ENCODE measurements at places on chromosomes 16 and 17.

DNA sequence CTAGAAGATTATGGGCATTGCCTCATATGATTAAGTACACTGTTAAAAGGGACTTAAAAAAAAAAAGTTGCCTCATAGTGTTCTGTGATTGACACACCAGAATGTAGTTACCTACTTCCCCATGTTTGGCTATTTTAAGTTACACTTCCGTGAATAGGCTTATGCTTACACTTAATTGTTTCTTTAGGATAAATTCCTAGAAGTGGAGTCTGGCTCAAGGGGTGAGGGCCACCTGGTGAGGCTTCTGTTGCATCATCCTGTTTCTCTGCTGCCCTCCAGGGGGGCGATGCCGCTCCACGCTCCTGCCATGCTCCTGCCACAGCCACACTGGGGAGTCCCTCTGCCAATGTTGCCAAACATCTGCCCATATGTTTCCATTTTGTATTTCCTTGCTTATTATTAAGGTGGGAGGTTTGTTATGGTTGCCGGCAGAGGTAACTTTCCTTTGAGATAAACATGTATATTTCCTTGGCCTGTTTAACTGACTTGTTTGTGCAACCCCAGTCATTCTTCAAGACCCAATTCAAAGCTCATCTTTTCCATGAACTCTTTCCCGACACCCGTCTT is 73.1 kb downstream of the KSR1 start:
- no peak overlapping the region for H3K4me3 ChIP-seq
- DNase-seq, result no peak
- no peaks in the 10 kb centered on the region for H3K27me3 ChIP-seq
- H3K4me1 ChIP-seq, result peaks cover 8% of the 10 kb centered on the region

DNA sequence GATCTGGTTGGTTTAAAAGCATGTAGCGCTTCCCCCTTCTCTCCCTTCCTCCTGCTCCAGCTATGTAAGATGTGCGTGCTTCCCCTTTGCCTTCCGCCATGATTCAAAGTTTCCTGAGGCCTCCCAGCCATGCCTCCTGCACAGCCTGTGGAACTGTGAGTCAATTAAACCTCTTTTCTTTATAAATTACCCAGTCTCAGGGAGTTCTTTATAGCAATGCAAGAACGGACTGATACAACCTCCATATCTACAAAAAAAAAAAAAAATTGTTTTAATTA is 16.6 kb upstream of the PDXDC1 start:
- peaks cover 16% of the 10 kb centered on the region for H3K4me1 ChIP-seq
- no peaks in the 10 kb centered on the region for H3K36me3 ChIP-seq
- no peak for DNase-seq
- H3K27ac ChIP-seq, result no peak overlapping the region

- no peak overlapping the region for H3K27ac ChIP-seq
- no peak for DNase-seq
- no peaks in the 10 kb centered on the region for H3K4me1 ChIP-seq
- H3K36me3 ChIP-seq, result no peaks in the 10 kb centered on the region
- no peaks in the 10 kb centered on the region for H3K27me3 ChIP-seq
- no peak overlapping the region for H3K4me3 ChIP-seq
Observed at GRCh38 chr17:21242780-21243515, 10.3 kb downstream of the NATD1 start.

- H3K4me3 ChIP-seq, result no peak overlapping the region
- DNase-seq, result no peak
- no peaks in the 10 kb centered on the region for H3K36me3 ChIP-seq
Observed at GRCh38 chr17:47736501-47737495, 3.8 kb downstream of the TBX21 start.

DNA sequence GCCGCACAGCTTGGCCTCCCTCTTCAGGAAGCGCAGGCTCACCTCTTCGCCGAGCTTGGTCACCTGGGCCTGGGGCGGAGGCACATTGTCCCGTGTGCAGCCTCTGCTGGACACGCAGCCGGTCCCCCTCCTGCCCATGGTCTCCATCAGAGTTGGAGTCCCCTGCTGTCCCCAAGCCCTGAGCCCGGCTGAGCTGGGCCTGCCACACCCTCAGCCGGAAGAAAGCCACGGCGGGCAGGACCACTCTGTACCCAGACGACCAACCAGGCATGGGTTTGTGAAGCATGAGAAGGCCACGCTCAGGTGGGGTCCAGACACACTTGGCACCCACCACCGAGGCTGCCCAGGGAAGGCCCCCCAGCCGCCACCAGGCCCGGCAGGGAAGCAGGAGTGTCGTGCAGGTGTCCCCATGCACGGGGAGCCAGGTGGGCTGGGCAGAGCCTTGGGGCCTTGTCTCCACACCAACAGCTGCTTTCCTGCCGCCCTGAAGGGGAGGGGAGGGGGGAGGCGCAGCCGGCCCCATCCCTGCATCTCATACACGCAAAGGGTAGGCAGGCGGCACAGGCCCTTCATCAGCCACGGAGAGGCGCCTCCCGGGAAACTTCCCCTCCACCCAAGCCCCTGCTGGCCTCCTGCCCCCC is 5.2 kb downstream of the CCDC154 start:
- H3K27me3 ChIP-seq, result no peaks in the 10 kb centered on the region
- no peaks in the 10 kb centered on the region for H3K4me1 ChIP-seq
- no peak overlapping the region for H3K4me3 ChIP-seq
- H3K36me3 ChIP-seq, result no peaks in the 10 kb centered on the region
- no peak overlapping the region for H3K27ac ChIP-seq
- no peak for DNase-seq

DNA sequence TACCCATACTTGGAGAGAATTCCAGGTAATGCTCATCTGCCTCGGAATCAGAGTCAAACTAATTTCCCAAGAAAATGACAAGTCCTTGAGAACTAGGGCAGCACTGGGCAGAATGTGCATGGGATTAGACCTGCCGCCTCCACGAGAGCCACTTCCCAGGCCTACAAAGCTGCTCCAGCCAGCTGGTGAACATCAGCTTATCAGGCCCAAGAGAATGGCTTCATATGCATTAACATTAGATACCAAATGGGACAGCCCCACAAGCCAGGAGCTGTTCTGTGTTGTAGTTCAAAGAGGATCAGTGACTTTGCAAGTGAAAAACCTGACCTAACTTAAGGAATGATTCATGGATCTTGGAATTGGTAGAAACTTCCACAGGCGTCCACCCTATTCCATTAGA is 203.3 kb downstream of the CYLD start:
- H3K4me1 ChIP-seq, result no peaks in the 10 kb centered on the region
- no peak for DNase-seq
- no peaks in the 10 kb centered on the region for H3K27me3 ChIP-seq
- H3K27ac ChIP-seq, result no peak overlapping the region
- H3K4me3 ChIP-seq, result no peak overlapping the region

DNA sequence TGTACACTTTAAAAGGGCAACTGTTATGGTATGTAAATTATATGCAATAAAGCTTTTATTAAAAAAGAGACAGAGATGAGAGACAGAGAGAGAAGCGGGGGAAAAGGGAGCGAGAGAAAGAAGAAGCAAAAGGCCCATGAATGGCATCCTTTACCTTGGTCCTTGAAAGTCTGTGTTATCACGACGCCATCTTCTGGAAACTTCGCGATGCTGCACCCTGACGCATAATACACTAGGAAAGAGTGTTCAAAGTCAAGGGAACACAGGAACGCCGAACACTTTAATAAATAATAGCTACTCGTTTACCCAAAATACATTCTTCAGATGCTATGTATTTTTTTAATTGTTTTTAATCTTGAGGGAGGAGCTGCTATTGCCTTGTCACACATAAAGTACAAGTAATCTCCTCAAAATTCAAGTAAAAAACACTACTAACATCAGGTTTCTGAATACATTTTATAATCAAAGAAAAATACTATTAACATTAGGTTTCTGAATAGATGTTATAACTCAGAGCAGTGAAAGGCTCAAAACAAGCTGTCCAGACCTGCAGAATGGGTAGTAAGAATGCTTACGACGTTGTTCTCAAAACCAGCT is 23.0 kb upstream of the SLC38A8 start:
- DNase-seq, result peak; percentile 46
- H3K27ac ChIP-seq, result no peak overlapping the region
- H3K36me3 ChIP-seq, result no peaks in the 10 kb centered on the region
- no peak overlapping the region for H3K4me3 ChIP-seq

DNA sequence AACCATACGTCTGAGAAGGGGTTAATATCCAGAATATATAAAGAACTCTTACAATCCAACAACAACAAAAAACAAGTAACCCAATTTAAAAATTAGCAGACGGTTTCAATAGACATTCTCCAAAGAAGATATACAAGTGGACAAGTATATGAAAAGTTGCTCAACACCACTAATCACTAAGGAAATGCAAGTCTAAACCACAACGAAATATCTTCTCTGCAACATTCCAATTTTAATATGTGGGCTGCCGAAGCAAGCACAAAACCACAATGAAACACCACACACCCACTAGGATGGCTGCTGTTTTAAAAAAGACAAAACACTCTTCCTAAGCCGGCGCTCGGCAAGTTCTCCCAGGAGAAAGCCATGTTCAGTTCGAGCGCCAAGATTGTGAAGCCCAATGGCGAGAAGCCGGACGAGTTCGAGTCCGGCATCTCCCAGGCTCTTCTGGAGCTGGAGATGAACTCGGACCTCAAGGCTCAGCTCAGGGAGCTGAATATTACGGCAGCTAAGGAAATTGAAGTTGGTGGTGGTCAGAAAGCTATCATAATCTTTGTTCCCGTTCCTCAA is 5.9 kb upstream of the SLC13A2 start:
- no peak overlapping the region for H3K27ac ChIP-seq
- no peak overlapping the region for H3K4me3 ChIP-seq
- no peaks in the 10 kb centered on the region for H3K36me3 ChIP-seq
- H3K4me1 ChIP-seq, result no peaks in the 10 kb centered on the region

DNA sequence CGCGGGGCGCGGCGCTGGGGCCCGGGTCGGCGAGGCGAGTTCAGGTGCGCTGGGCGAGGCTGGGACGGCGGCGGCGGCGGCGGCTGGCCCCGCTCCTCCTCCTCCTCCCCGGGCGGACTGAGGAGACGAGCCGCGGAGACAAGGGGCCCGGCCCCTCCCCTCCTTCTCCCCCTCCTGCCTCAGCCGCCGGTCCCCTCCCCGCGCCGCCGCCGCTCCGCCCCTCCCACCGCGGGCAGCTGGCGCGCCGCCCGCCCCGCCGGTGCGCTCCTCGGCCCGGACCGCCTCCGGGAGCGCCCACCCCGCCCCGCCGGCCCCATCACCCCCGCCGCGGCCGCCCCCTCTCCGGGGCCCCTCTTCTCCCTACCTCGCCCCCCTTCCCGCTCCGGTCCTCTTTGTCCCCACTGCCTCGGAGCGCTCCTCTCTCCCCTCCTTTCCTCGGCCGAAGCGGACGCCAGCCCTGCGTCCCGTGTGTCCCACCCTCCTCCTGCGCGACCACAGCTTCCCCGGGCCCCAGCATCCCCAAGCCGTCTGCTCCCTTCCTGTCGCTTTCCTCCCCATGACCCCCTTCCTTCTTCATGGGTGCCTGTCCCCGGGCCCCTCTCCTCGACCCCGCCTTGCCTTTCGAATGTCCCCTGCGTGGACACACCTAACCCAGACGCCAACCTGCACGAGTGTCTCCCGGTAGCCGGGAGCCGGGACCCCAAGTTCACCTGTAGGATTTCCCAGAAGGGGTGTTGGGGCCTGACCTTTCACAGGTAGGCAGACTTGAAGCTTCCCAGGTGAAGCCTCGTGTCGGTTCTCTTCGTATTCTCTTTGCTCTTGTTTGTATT is at the start of gene TOX3:
Gene TOX3, minus strand, starts transcription at position 140 of the 830 bp plus-strand sequence. CDS start 420 bp downstream, outside the sequence.
- peak within 1 kb of the TSS; percentile 78 for H3K4me3 ChIP-seq
- H3K27ac ChIP-seq, result peak within 1 kb of the TSS; percentile 91
- DNase-seq, result peak; percentile 74

- no peak overlapping the region for H3K27ac ChIP-seq
- H3K4me3 ChIP-seq, result no peak overlapping the region
- no peaks in the 10 kb centered on the region for H3K27me3 ChIP-seq
- no peaks in the 10 kb centered on the region for H3K36me3 ChIP-seq
- DNase-seq, result no peak
Observed at GRCh38 chr16:77289331-77289809, 90.2 kb downstream of the SYCE1L start.

GRCh38 chr17:58352596-58353388 is 791 bp upstream of the SUPT4H1 start:
- H3K27ac ChIP-seq, result peak overlapping the region; percentile 93
- peaks cover 25% of the 10 kb centered on the region for H3K36me3 ChIP-seq
- peak overlapping the region; percentile 96 for H3K4me3 ChIP-seq
- DNase-seq, result peak; percentile 57
- peaks cover 19% of the 10 kb centered on the region for H3K4me1 ChIP-seq
- no peaks in the 10 kb centered on the region for H3K27me3 ChIP-seq

GRCh38 chr16:58026139-58026704 is 668 bp downstream of the MMP15 start:
- peaks cover 68% of the 10 kb centered on the region for H3K4me1 ChIP-seq
- no peaks in the 10 kb centered on the region for H3K36me3 ChIP-seq
- peak; percentile 52 for DNase-seq
- no peaks in the 10 kb centered on the region for H3K27me3 ChIP-seq

DNA sequence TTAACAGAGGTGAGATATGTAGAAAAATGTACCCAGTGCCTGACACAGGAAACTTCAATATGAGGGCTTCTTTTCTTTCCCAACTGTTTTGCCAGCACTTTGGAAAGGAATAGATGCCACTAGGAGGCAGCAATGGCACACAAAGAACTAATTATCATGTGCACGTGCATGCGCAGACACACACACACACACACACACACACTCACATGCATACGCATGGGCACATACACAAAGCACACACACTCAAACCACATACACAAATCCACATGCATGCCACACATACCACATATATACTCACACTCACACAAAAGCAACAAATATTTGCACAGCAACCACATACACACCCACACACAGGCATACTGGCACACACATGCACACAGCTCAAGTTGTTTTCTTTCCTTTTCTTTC is 8.8 kb upstream of the CEP112 start:
- H3K4me3 ChIP-seq, result no peak overlapping the region
- H3K27me3 ChIP-seq, result no peaks in the 10 kb centered on the region
- no peaks in the 10 kb centered on the region for H3K4me1 ChIP-seq
- peak; percentile 59 for DNase-seq

DNA sequence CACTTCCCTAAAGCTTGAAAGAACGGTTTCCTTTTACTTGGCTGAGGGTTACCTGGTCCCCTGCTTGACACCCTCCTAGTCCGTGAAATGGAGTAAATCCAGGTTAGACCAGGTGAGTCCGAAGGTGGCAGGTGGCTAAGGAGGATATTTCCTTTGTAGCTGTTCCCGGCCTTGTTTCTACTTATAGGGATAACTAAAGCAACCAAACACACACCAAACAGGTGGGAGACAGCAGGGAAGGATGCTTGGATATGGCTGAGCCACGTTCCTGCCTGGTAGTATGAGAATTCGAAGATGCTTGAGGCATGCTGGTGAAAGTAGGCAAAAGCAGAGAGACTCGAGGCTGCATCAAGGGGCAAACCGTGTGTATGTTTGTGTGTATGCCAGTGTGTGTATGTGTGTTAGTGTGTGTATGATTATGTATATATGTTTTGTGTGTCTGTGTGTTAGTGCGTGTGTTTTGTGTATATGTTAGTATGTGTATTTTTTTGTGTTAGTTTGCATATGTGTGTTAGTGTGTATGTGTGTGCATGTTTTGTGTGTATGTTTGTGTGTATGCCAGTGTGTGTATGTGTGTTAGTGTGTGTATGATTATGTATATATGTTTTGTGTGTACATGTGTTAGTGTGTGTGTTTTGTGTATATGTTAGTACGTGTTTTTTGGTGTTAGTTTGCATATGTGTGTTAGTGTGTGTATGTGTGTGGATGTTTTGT is 28.9 kb downstream of the RBFOX1 start:
- no peaks in the 10 kb centered on the region for H3K27me3 ChIP-seq
- peaks cover 4% of the 10 kb centered on the region for H3K4me1 ChIP-seq
- H3K4me3 ChIP-seq, result no peak overlapping the region

GRCh38 chr17:30924341-30924740 is 2.6 kb downstream of the ADAP2 start:
- DNase-seq, result no peak
- no peak overlapping the region for H3K27ac ChIP-seq
- H3K27me3 ChIP-seq, result peaks cover 61% of the 10 kb centered on the region
- peaks cover 12% of the 10 kb centered on the region for H3K4me1 ChIP-seq
